ENCODE measurements at places on chromosomes 1 and 21.

- no peak for DNase-seq
These were observed 192.3 kb downstream of the PRDM16 start for GRCh38 chr1:3261007-3261968.

GRCh38 chr1:178544531-178544930 lies 31.6 kb downstream of the TEX35 start:
- DNase-seq = no peak

DNA sequence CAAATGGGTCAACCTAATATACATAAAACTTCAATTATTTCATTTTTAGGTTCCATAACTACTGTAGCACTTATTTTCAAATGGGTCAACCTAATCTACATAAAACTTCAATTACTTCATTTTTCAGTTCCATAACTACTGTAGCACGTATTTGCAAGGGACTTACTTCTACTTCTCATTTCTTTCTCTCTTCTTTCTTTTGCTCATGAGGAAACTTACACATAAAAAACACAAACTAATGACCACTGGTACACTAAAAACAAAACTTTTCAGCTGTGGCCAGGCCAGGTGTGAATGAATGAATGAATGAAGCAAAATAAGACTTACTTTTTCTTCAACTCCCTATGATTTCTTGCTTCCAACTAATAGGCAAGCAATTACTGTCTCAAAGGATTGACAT lies 11.7 kb downstream of the SYDE2 start:
- DNase-seq = no peak

DNA sequence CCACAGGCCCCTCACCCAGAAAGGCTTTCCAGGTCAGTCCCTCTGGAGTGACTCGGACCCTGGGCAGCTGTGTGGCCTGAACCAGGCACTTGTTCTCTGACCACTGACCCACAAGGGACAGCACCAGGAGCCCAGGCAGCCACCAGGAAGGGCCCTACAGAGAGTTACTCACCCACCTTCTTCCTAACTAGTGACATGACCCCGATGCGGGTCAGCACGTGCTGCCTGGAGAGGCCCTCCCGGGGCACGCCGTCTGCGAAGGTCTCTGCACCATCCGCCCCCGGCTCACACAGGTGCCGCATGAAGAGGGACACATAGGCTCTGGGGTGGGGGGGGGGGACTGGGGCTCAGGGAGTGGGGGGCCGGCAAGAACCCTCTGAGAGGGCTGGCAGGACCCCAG lies 55.8 kb downstream of the CHD5 start:
- no peak for DNase-seq

- DNase-seq = no peak
These were observed 323.9 kb downstream of the DISC1 start for GRCh38 chr1:231950331-231951128.

- DNase-seq = no peak
These were observed 92.2 kb upstream of the TTC39A start for GRCh38 chr1:51422367-51423072.

DNA sequence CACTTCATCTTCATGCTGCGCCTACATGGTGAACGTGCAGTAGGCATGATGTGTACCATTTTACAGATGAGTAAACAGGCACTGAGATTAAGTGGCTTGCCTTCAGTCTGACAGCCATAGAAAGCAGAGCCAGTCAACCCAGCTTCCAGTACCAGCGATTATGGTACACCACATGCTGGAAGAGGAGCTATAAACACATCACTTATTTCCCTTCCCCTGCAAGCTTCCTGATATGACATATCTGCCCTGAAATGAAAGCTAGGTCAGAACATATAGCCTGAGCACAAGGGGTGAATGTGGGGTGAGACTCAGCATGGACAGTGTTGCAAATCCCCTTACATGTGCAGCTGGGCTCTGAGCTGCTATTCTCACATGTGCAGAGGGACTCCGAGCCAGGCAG lies 33.8 kb upstream of the IL20 start:
- no peak for DNase-seq

DNA sequence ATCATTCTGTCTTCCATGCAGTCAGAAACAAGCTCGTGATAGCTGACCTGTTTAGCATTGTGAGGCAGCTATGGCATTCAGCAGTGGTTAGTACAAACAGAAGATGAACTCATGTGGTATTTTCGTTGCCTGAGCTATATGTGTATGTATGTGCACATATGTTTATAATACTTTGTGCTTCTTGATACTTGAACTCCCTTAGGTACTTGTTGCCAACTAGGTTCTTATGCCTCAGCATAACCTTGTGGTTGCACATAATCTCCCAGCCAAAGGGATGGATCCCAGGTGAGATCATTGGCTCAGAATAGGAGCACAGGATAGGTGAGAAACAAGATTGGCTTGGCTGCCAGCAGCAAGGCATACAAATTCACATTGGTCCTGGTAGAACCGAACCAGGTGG lies 86.1 kb downstream of the VPS26C start:
- DNase-seq = no peak

GRCh38 chr1:220701974-220702373 lies 11.8 kb downstream of the C1orf115 start:
- DNase-seq = no peak

DNA sequence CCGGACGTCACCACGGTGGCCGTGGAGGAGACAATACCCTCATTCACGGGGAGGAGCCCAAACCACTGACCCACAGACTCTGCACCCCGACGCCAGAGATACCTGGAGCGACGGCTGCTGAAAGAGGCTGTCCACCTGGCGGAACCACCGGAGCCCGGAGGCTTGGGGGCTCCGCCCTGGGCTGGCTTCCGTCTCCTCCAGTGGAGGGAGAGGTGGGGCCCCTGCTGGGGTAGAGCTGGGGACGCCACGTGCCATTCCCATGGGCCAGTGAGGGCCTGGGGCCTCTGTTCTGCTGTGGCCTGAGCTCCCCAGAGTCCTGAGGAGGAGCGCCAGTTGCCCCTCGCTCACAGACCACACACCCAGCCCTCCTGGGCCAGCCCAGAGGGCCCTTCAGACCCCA lies 7.0 kb downstream of the TNFRSF14 start:
- no peak for DNase-seq

DNA sequence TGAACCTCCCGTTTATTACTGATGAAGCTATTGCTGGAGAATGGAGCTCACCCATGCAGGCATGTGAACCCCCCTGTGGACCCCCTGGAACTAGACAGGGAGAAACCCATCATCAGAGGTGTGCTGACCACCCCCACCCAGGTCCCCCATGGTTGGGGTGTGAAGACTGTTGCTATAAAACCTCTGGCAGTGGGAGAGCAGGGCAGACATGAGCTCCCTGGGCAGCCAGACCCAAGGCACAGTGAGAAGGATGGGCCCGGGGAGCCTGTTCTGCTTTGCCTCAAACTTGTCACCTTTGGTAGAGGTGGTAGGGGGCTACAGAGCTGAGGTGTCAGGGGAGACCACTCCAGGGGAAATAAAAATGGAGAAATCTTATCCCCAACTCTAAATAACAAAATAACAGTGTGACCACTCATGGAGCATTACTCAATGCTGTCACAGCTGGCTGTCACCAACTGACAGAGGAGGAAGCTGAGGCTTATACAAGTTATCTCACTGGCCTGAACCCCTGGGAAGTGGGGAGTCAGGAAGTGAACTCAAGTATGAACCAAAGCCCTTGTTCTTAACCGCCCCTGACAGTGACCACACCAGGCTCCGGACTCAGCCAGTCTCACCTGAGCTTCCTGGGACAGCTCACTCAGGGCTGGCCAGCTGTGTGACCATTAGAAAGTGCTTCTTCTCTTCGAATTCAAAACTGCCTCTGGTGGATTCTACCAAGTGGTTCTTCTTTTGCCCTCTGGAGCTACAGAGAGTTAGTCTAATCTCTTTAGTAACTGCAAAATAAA lies 698.8 kb downstream of the MATN1 start:
- no peak for DNase-seq

DNA sequence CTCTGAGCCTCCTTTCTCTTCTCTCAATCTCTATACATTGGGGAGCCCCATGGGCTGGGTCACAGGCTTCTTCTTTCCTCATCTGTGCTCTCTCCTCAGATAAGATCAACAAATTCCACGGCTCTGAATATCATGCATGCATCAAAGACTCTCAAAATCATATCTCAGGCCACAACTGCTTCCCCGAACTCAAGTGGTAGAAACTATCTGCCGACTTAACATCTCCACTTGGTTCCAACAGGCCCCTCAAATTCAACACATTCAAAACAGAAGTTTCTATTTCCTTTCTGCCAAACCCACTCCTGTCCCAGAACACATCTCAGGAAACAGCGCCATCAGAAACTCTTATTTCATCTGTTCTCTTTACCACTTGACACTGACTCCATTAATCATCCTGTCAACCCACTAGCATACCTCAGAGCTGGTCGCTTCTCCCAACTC lies 16.7 kb downstream of the DDX59 start:
- DNase-seq = no peak

- no peak for DNase-seq
These were observed 1072.2 kb downstream of the BRINP3 start for GRCh38 chr1:189405419-189405818.

DNA sequence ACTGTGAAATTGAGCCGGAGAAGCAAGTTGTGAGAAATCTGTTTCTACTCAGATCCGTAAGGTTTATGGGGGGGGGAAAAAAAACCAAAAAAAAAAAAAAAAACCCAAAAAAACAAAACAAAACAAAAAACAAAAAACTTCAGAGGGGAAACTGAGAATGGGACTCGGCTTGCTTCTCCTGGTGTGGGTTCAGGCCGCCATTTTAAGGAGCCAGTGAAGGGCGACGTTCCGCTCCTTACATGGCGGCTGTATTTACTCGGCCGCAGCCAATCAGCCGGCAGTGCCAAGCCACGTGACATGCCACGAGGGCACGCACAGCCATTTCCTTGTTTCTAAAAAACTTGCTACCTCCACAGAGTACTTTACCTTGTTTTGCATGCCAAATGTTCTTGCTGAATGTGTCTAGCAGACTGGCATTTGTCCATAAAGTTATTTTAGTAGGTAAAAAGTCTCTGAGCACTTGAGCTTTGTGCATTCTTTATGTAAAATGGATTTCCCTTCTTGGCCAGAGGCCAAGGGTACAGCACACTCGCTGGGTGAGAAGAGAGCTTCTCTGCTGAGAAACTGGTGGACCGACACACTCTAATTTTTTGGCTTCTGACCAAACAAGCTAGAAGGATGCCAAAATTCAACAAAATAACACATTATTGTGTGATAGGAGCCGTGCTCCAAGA lies 101.8 kb downstream of the NFIA start:
- peak; percentile 90 for DNase-seq

GRCh38 chr1:19800076-19800804 lies 524 bp upstream of the TMCO4 start:
- DNase-seq = no peak

- no peak for DNase-seq
These were observed 203.7 kb downstream of the S1PR1 start for GRCh38 chr1:101440485-101440884.

DNA sequence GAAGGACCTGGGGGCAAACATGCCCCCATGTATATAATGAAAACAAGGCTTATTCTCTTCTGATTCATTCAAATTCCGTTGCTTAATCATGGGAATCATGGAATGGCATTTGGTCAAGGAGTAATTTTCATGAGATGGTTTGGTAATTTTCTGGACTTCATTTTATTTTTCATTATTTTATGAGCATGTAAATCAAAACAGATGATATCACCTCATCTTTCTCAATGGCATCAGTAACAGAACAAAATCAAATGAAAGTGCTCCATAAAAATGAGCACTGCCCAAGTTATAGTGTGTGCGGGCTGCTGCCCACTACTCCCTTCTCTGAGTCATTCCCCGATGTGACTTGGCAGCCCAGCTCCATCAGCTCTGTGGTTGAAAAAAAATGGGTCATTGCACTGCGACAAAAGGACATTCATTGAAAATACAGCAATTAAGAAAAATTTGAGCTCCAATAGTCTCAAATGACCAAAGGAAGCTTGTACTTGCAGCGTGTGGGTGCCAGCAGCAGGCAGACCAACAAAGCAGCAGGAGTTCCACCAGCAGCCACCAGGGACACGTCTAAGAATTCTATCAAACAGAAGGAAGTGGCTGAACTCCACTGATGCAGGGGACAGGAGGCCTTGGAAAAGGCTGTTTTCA lies 84.3 kb upstream of the VAV3 start:
- DNase-seq = no peak

GRCh38 chr1:78839704-78840277 lies 166.7 kb downstream of the ADGRL4 start:
- peak; percentile 4 for DNase-seq

GRCh38 chr1:166086113-166086883 lies 80.5 kb downstream of the FAM78B start:
- no peak for DNase-seq

DNA sequence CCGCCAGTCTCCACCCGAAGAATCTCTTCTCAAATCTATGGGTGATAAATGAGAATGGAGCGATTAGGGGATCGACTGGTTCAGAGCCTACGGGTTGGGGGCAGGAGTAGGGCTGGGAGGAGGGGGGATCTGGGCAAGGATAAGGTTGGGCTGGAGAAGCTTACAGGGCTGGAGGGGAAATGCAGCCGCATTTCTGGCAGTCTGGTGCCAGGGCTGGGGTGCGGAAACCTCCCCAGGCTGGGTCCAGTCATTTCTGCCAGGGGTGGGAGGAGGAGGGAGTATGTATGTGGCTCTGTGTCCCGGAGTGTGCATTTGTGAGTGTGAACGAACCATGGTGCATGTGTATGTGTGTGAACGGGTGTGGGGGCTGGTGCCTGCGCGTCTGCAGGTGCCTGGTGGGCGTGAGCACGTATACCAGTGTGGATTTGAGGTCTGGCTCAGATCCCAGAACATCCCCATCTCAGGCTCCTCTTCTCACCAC lies 10.2 kb downstream of the C1orf216 start:
- peak; percentile 24 for DNase-seq

GRCh38 chr1:174352883-174353608 lies 94.7 kb upstream of the GPR52 start:
- peak; percentile 24 for DNase-seq

DNA sequence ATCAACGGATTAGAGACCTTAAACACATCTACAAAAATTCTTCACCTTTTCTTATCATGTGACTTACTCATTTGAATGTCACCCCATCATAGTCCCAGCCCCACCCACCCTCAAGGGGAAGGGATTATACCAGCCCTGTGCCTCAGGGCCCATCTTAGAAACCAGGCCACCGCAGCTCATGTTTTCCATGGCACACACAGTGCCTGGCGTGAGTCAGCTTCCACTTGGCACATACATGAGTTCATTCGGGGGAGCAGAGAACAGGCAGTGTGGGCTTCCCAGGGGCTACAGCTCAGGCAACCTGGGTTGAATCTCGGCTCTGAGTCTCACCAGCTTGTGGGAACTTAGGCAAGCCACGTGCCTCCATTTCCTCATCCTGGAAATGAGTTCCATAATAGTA lies 310.6 kb downstream of the NPHP4 start:
- DNase-seq = no peak

DNA sequence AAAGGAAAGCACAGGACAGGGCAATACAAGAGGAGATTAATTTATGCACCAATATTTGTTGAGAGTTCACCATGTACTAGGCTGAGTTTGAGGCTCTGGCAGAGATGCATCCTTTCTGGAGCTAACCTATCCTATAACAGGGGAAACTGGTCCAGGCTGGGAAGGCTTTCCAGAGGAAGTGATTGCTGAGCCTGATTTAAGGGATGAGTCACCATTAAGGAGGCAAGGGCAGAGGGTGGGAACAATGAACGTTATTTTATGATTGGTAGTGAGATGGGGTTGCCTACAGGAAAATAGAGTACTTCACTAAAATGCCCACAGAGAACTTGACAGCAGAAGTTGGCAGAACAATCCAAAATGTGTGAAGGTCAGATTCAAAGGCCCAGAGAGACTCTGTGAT lies 141.4 kb downstream of the PLPP3 start:
- DNase-seq = no peak

- no peak for DNase-seq
These were observed 136.5 kb downstream of the ZZZ3 start for GRCh38 chr1:77545970-77546369.
